ENCODE measurements at places on chromosomes 3 and 15.

DNA sequence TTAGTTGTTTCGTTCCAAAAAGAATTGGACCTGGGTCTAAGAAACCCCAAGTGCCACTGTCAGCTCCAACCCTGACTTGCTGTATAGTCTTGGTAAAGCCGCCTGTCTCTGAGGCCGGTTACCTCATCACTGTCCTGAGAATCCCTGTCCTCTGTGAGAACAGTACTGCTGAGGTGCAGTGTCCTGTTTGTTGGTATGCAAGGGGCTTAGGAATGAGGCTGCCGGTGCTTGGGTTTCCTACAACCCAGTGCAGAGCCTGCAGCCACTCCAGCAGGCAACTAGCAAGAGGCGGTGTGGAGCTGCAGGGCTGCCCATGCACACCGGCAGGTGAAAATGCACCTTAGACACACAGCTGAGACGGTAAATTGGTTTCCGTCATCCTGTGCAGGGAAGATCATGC lies 52.0 kb upstream of the ATG7 start:
- no peak for DNase-seq

GRCh38 chr3:57787867-57788623 lies 31.9 kb downstream of the SLMAP start:
- DNase-seq: no peak

DNA sequence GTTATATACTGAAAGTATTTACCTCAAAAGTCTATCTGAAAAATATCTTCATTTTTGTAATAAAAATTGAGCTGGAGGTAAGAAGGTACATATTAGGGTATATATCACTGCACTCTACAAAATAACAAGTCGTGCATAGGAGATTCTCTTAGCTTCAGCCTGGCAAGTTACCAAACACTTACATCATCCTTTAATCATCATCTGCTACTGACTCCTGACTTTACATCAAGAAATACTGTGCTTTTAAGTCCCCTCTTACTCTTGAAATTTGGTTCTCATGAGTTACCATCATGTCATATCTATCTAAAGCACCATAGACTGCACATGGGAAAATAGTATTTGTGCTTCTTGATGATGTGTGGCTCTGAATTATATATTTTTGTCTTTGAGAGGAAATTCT lies 50.8 kb downstream of the LYSMD4 start:
- peak; percentile 96 for DNase-seq

DNA sequence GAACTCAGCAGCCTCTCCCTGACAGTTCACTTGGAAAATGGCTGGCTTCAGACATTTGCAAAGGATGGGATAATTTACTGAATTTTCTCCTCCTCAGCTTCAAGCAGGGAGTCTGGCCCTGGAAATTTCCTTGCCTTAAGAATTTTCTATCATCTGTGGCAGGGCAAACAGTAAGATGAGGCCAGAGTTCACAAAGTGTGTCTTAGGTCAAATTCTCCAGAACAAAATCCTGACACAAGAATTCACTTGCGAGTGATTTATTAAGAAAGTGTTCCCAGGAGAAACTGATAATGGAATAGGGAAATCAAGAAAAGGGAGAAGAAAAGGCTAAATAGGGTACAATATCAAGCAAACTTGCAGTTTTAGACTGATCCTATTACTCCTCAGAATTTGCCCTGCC lies 55.3 kb downstream of the SNTN start:
- DNase-seq: no peak

DNA sequence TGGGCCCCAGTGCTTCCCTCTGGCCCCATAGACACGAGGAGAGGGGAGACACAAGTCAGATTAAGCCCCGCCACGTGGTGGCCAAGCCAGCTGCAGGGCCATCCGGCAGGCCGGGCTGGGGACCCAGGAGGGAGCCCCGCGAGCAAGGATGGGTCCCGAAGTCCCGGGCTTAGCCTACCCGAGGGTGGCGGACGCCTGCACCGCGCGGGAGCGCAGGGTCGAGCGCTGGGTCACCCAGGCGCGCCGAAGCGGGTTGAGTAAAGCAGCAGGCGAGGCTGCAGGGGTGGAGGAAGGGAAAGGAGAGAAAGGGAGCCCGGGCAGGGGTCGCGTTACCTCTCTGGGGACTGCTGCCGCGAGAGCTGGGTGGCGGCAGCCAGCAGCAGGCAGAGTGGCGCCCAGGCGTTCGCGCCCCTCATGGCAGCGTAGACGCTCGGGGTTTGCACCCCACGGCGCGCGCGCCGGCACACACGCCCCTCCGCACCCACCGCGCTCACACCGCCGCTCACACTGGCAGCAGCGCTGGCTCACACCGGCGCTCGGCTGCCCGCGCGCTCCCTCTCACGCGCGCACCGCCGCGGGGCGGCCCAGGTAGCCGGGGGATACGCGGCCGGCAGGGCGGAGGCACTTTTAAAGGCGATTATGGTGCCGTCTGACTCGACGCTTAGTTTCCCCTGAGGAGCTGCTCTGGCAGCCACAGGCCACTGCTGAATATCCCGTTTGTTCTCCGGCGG lies at the start of gene PCOLCE2:
Gene PCOLCE2, minus strand, starts transcription at position 603 of the 731 bp plus-strand sequence. Its CDS starts 187 bp downstream, at position 416.
- DNase-seq: peak; percentile 14

- DNase-seq: peak; percentile 71
Measured at GRCh38 chr3:105906836-105907235, 38.0 kb upstream of the CBLB start.

GRCh38 chr3:151259664-151260063 lies 18.7 kb downstream of the P2RY14 start:
- DNase-seq: peak; percentile 77

DNA sequence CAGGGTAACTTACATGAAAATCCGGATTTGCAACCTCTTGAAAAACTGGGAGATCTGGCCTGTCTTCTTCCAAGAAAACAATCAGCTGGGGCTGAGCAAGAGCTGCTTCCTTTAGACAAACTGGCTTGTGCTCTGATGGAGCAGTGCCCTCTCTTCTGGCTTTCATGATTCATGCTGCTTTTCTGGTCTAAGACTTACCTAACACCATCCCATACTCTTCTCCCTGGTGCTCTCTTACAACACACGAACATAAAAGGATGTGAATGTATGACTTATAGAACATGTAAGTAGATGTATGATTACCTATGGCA lies 9.9 kb downstream of the TJP1 start:
- DNase-seq: peak; percentile 82

- DNase-seq: no peak
Measured at GRCh38 chr15:45117308-45118130, 3.4 kb downstream of the DUOXA2 start.

- peak; percentile 16 for DNase-seq
Measured at GRCh38 chr3:150577855-150578254, 25.3 kb upstream of the SELENOT start.
